ENCODE measurements at places on chromosomes 6 and 20. TPM values are rescaled to one million over a fixed set of nuclear protein-coding genes. Genes with fewer than 3 reads are reported as not detected.
A peak's percentile ranks its signal among the peaks of the same experiment; 100 is the strongest.

The DNAH8 gene
- under 0.01 TPM for total RNA-seq

GRCh38 chr6:46281110-46281509 lies 110.3 kb upstream of the ENPP5 start:
- H3K4me3 ChIP-seq = no peak overlapping the region
- H3K27me3 ChIP-seq = no peaks in the 10 kb centered on the region
- no peaks in the 10 kb centered on the region for H3K4me1 ChIP-seq

- H3K4me3 ChIP-seq = peak overlapping the region; percentile 86
- peak overlapping the region; percentile 89 for H3K27ac ChIP-seq
- H3K4me1 ChIP-seq = no peaks in the 10 kb centered on the region
- no peaks in the 10 kb centered on the region for H3K27me3 ChIP-seq
- H3K36me3 ChIP-seq = no peaks in the 10 kb centered on the region
These were observed 3.7 kb downstream of the PRSS16 start for GRCh38 chr6:27251112-27251605.

DNA sequence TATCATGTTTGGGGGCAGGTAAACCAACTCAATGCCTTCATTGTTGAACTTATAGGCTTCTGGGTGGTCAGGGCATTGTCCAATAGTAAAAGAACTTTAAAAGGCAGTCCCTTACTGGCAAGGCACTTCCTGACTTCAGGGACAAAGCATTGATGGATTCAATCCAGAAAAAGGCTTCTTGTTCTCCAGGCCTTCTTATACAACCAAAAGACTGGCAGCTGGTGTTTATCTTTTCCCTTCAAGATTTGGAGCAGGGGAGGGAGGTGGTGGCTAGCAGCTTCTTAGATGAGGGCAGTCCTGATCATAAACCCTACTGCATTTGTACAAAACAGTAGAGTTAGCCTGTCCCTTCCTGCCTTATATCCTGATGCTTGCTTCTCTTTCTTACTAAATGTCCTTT lies 57.5 kb downstream of the NCOA3 start:
- H3K27me3 ChIP-seq = no peaks in the 10 kb centered on the region
- no peak for DNase-seq
